ENCODE measurements at places on chromosomes 1 and 21.

DNA sequence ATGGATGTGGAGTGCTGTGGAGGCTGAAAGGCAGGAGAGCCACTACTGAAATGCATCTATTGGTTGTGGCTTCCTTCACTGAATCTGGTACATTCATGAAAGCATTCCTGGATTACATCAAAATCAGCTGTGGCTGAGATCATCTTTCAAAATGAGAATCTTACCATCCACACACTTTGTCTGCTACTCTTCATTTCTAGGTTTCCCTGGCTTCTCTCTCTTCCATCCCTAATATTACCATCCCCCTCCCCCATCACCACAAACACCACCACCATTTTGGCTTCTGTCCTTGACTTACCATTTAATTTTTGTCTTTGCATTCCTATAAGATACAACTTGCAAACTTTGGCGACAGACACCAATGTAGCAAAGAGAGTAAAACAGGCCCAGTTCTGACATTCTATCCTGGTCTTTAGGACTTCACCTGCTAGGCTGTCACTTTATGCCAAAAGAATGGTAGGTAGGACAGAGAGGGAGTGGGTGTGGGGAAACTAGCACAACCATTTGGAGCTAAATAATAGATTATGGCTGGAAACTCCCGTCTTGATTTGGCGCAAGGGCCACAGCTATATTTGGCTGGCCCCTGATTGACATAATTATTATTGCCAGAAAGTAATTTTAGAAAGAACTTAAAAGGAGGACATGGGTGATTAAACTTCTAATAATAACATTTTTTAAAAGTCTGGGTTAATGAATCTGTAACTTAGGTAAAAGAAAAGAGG lies 15.1 kb upstream of the DUSP10 start:
- DNase-seq, result no peak

GRCh38 chr1:17661546-17662157 lies 93.5 kb upstream of the ACTL8 start:
- peak; percentile 60 for DNase-seq

- no peak for DNase-seq
These were observed 170.8 kb downstream of the SIPA1L2 start for GRCh38 chr1:232459087-232459486.

- DNase-seq, result no peak
These were observed 40.8 kb upstream of the PPP2R5A start for GRCh38 chr1:212244441-212244840.

- DNase-seq, result no peak
These were observed 74.9 kb downstream of the MATN1 start for GRCh38 chr1:30648408-30649000.

DNA sequence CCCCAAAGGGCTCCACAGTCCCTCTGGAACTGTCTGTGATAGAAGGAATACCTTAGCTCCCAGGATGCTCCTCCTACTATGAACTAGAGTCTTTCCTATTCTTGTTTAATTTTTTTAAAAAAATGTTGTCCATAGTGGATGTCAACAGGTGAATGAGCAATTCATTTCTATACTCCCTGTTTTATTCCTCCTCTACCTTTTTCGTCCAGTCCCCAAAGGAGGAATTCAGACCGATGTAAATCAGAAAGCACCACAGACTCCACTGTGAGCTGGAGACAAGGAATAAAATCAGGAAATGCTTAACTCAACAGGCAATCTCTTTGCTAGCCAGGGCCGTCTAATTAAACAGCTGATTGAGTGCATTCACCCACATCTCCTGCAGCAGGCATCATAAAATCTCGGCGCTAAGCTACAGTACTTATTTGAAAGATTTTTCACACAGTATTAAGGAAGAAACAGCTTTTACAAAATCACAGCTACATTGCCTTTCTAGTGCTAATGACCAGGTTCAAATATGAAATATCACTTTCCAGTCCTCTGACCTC lies 381.6 kb downstream of the SIPA1L2 start:
- DNase-seq, result no peak

GRCh38 chr1:147630447-147630846 lies 39.9 kb downstream of the ACP6 start:
- DNase-seq, result no peak

DNA sequence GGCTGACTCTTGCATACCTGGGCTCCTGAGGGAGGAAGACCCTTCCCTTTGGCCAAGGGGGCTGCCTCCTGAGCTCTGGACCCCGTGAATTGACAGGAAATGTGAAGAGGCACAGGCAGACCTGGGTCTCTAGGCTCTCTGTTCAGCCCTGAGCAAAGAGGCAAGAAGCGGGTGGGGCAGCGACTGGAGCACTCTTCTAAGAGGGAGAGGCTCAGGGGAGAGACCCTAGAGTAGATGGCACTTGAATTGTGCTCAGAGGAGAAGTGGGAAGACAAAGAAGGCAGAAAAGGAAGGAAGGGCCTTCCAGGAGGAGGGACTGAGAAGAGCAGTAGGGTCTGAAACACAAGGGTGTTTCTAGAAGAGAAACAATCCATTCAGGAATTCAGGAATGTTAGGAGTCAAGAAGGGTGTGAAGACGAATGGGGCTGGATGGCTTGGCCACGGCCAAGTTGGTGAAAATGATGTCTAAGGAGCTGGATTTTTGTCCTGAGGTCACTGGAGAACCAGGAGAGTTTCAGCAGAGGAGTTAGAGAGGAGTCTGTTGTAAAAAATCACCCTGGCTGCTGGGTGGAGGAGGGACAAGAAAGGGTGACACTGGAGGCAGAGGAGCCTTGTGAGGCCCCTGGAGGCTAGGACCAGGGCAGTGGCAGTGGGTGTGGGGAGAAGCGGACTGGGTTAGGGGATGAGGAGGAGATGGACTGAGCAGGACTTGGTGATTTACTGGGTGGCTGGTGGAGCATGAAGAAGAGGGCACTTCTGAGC lies 5.3 kb downstream of the TIE1 start:
- DNase-seq, result no peak

- DNase-seq, result no peak
These were observed 68.4 kb upstream of the DPYD start for GRCh38 chr1:97989094-97989680.
